ENCODE measurements at places on chromosomes 5 and 9.

DNA sequence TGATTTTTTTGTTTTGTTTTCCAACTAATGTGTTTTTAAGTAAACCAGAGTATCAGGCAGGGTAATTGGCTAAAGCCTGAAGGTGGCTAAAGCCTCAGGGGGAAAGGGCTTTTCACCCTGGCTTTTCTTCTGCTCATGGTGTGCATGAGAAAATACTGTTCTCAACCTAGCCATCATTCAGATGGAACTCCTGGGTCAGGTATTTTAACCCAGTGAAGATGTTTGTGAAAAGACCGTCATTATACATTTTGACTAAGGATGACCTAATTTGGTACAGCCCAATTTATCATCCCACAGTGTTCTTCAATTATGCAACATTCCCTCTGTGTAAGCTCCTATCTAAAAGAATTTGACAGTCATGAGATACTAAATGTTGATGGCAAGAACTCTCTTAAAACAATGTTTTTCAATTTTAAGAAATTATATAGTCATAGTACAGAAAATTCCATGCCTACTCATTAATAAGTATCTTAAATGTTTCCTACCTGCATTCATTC lies 209.5 kb upstream of the TARS1 start:
- DNase-seq, result no peak

DNA sequence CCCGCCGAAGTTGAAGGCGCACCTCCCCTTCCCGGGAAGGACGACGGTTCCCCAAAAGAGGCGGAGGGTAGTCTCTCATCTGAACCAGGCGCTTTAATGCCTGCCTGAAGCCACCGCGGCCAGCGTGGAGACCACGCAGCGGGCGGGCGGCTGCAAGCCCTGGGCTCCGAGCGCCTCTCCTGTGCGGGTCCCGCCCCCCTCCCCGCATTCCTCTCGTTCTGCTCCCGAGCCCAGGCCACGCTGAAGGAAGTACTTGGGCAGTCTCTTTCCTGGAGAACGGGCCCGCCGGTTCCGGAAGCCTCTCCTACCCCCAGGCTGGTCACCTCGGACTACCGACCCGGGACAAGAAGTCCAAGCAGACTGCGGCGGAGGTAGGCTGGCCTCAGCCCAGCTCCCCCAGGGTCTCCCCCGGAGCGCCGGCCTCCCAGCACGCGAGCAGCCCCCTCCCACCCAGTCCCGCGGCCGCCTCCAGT lies 571 bp downstream of the PPIC start:
- DNase-seq, result no peak

GRCh38 chr9:21455320-21455719 lies 15.1 kb downstream of the IFNA1 start:
- peak; percentile 9 for DNase-seq

- DNase-seq, result no peak
Observed at GRCh38 chr5:76809141-76809540, 9.7 kb upstream of the F2RL1 start.

GRCh38 chr9:70576116-70576515 lies 161.7 kb upstream of the KLF9 start:
- DNase-seq, result no peak
